ENCODE measurements at places on chromosomes 7 and 10. TPM values are rescaled to one million over a fixed set of nuclear protein-coding genes. Genes with fewer than 3 reads are reported as not detected.

DNA sequence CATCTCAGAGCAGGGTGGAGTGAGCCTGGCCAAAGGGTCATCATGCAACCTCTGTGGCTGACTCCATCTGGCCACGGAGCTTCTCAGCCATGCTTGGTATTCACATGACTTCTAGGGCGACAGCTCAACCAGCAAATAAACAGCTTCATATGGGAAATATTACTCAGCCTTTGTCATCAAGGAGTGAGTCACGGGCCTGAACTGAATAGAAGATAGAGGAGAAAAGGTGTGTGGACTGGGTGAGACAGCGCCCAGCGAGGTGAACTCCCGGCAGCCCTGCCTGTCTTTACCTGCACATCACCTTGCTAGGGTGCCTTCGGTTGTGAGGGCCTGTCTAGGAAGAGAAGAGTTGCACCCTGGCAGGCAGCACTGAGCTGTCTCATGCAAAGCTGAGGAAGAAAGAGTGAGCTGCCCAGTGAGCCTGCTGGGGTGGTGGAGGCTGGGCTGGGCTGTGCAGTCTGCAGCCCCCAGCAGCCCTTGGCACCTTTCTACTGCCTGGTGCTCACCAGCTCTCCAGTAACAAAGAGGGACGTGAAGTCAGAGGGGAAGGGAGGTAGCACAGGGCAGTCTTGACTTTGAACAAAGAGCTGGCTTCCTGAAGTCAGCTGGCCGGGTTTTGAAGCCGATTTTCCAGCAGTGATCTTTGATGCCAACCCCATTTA is 114.2 kb downstream of the EGFR start:
- H3K36me3 ChIP-seq: no peaks in the 10 kb centered on the region
- peaks cover 15% of the 10 kb centered on the region for H3K4me1 ChIP-seq
- peak overlapping the region; percentile 56 for H3K27ac ChIP-seq
- peak; percentile 70 for ATAC-seq
- no peaks in the 10 kb centered on the region for H3K27me3 ChIP-seq

GRCh38 chr10:79984851-79985250 is 35.9 kb upstream of the SFTPD start:
- peaks cover 33% of the 10 kb centered on the region for H3K27me3 ChIP-seq
- ATAC-seq: no peak
- H3K4me1 ChIP-seq: peaks cover 24% of the 10 kb centered on the region
- no peak overlapping the region for H3K4me3 ChIP-seq
- H3K36me3 ChIP-seq: no peaks in the 10 kb centered on the region
- no peak overlapping the region for H3K27ac ChIP-seq

The TRIM50 gene
- 0.27 TPM for total RNA-seq

GRCh38 chr10:45374350-45375052 is 485 bp downstream of the ALOX5 start:
- H3K27ac ChIP-seq: peak overlapping the region; percentile 38
- no peak for ATAC-seq
- peak overlapping the region; percentile 13 for H3K4me3 ChIP-seq
- peaks cover 63% of the 10 kb centered on the region for H3K27me3 ChIP-seq

GRCh38 chr7:13604178-13604577 is 385.3 kb downstream of the ETV1 start:
- H3K36me3 ChIP-seq: no peaks in the 10 kb centered on the region
- no peak for ATAC-seq
- H3K4me1 ChIP-seq: no peaks in the 10 kb centered on the region
- no peaks in the 10 kb centered on the region for H3K27me3 ChIP-seq
- H3K27ac ChIP-seq: no peak overlapping the region

- no peaks in the 10 kb centered on the region for H3K4me1 ChIP-seq
- H3K27me3 ChIP-seq: no peaks in the 10 kb centered on the region
- no peak overlapping the region for H3K4me3 ChIP-seq
- H3K27ac ChIP-seq: no peak overlapping the region
Observed at GRCh38 chr10:92785118-92785517, 63.2 kb upstream of the EXOC6 start.

- H3K27ac ChIP-seq: no peak overlapping the region
- no peaks in the 10 kb centered on the region for H3K4me1 ChIP-seq
- H3K36me3 ChIP-seq: peaks cover 25% of the 10 kb centered on the region
- H3K4me3 ChIP-seq: no peak overlapping the region
- H3K27me3 ChIP-seq: peaks cover 7% of the 10 kb centered on the region
- peak; percentile 72 for ATAC-seq
Observed at GRCh38 chr7:151051108-151051507, 2.8 kb downstream of the ASIC3 start.

The PON2 gene
- 53.9 TPM for total RNA-seq

GRCh38 chr10:124086787-124087671 is 6.4 kb downstream of the CHST15 start:
- no peak for ATAC-seq
- peaks cover 93% of the 10 kb centered on the region for H3K4me1 ChIP-seq
- H3K27ac ChIP-seq: peak overlapping the region; percentile 97
- no peaks in the 10 kb centered on the region for H3K27me3 ChIP-seq
- H3K4me3 ChIP-seq: no peak overlapping the region

DNA sequence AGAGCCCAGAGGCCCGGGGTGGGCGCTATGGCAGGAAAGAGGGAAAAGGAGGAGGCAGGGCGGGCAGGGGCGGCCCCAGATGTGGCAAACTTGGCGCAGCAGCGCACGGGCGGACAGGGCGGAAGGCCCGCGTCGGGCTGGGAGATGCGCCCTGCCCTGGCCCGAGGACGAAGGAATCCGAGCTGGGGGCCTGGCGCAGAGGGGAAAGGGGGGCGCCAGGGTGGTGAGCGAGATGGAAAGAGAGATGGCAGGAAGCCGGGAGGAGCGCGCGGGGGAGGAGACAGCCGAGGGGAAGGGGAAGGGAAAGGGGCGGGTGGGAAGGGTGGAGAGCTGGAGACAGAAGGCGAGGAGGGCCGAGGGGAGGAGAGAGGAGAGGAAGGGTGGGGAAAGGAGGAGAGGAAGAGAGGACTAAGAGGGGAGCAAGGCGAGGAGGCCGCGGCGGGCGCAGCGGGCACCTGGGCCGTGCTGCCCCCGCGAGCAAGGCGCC is at the start of gene MARVELD1:
TSS of gene MARVELD1 (plus strand) at position 392 of the 487 bp plus-strand sequence. CDS start 147 bp downstream, outside the sequence.
- peak within 1 kb of the TSS; percentile 99 for H3K27ac ChIP-seq
- H3K27me3 ChIP-seq: no peaks in the 10 kb centered on the region
- H3K4me1 ChIP-seq: peaks cover 5% of the 10 kb centered on the region
- ATAC-seq: peak; percentile 55
- H3K4me3 ChIP-seq: peak within 1 kb of the TSS; percentile 56

GRCh38 chr7:110922906-110923305 is 168.0 kb upstream of the LRRN3 start:
- H3K27me3 ChIP-seq: no peaks in the 10 kb centered on the region
- no peaks in the 10 kb centered on the region for H3K36me3 ChIP-seq
- ATAC-seq: peak; percentile 58
- no peak overlapping the region for H3K4me3 ChIP-seq

The TAS2R41 gene
- not detected for total RNA-seq

- no peak for ATAC-seq
- no peaks in the 10 kb centered on the region for H3K4me1 ChIP-seq
- H3K36me3 ChIP-seq: no peaks in the 10 kb centered on the region
Observed at GRCh38 chr7:142669074-142669654, 80.1 kb upstream of the PRSS1 start.

DNA sequence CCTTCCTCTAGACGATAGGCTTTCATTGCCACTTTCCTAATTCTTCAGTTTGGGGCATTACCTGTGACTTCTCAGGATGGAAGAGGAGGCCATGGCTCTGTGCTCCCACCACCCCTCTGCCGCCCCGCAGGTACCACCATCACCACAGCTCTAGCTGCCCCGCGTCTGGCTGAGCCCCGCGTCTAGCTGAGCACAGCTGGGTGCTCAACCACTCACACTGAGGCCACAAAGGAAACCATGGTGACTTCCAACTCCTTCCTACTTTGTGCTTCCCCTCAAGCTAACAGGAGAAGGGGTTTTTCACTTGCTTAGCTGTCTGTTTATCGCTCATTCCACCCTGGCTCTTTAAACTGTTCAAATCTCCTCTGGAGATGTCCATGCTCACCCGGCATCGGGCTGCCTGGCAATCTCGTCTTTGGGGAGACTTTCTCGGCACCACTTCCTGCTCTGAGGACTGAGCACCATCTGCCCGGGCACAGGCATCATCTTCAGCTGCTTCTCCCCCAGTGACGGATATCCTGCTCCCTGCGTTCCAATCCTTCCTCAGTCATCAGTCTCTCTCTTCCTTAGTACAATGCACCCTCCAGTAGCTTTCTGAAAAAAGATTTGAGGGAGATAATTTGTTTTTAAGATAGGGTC is 59.4 kb downstream of the MAD1L1 start:
- no peak overlapping the region for H3K4me3 ChIP-seq
- H3K27ac ChIP-seq: peak overlapping the region; percentile 66
- no peaks in the 10 kb centered on the region for H3K27me3 ChIP-seq

The CCNY gene
- 44.8 TPM for total RNA-seq

The RAPGEF5 gene
- 24.2 TPM for total RNA-seq

DNA sequence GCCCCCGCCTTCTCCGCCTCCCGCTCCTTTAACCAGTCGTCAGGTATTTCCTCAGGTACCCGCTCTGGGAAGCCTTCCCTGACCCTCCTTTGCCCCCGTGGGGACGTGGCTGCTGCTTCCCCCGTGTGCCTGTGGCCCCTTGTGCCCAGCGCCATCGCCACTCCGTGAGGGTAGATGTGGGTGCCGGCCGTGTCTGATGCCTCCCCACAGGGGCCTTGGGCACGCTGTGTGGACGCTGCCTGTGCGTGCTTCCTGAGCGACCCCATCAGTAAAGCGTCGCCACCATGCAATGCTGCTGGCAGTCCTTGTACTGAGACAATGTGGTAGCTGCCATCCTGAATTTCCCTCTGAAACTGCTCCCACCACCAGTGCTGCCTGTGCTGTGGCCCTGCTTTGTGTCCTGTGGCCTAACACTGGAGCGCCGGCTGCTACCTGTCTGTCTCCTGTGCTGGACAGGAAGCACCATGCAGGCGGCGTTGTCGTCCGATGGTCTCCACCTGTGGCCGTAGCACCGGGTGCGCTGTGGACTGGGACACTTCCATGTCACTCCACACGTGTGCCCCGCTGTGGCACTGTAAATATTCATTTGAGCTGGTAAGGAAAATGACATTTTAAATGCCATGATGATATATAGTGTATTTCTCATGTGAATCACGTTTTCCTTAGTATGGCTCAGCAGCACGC is 213.8 kb downstream of the MGMT start:
- no peaks in the 10 kb centered on the region for H3K27me3 ChIP-seq
- H3K4me1 ChIP-seq: no peaks in the 10 kb centered on the region
- H3K36me3 ChIP-seq: no peaks in the 10 kb centered on the region
- no peak for ATAC-seq

DNA sequence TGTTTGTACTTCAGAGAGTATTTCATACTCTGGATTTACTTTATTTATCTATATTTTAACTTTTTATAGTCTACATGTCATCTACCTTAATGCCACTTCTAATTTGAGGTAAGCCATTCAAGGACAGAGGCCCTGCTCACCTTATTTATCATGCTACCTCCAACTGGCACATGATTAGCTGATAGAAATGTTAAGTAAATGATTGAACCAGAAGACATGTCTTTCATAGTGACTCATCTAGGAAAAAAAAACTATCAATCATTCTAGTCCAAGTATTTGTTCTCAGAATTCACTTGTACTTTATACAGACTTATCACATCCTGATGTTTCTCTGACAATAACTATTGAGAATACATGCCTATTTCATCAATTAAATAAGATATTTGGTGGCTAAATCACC is 856.3 kb downstream of the XPNPEP1 start:
- no peaks in the 10 kb centered on the region for H3K27me3 ChIP-seq
- no peak overlapping the region for H3K27ac ChIP-seq
- no peak for ATAC-seq

GRCh38 chr7:19899529-19899928 is 126.1 kb upstream of the TMEM196 start:
- H3K36me3 ChIP-seq: no peaks in the 10 kb centered on the region
- H3K27ac ChIP-seq: no peak overlapping the region
- no peak overlapping the region for H3K4me3 ChIP-seq
- no peak for ATAC-seq

GRCh38 chr10:69220507-69220906 is 375 bp downstream of the HKDC1 start:
- H3K4me1 ChIP-seq: no peaks in the 10 kb centered on the region
- peaks cover 27% of the 10 kb centered on the region for H3K27me3 ChIP-seq
- H3K4me3 ChIP-seq: no peak overlapping the region
- H3K36me3 ChIP-seq: no peaks in the 10 kb centered on the region

GRCh38 chr7:102005933-102006480 is 188.6 kb downstream of the CUX1 start:
- H3K36me3 ChIP-seq: no peaks in the 10 kb centered on the region
- H3K4me3 ChIP-seq: no peak overlapping the region
- ATAC-seq: no peak
- no peak overlapping the region for H3K27ac ChIP-seq
- H3K27me3 ChIP-seq: no peaks in the 10 kb centered on the region

The PLEKHS1 gene
- 0.12 TPM for total RNA-seq

The CUBN gene
- 2.1 TPM for total RNA-seq

The METTL27 gene
- 2.5 TPM for total RNA-seq

GRCh38 chr7:74615933-74616780 is 41.4 kb upstream of the GTF2I start:
- no peak overlapping the region for H3K27ac ChIP-seq
- H3K4me1 ChIP-seq: peaks cover 19% of the 10 kb centered on the region
- H3K27me3 ChIP-seq: no peaks in the 10 kb centered on the region
- H3K4me3 ChIP-seq: no peak overlapping the region
- no peak for ATAC-seq

The DNAH11 gene
- 7.1 TPM for total RNA-seq

DNA sequence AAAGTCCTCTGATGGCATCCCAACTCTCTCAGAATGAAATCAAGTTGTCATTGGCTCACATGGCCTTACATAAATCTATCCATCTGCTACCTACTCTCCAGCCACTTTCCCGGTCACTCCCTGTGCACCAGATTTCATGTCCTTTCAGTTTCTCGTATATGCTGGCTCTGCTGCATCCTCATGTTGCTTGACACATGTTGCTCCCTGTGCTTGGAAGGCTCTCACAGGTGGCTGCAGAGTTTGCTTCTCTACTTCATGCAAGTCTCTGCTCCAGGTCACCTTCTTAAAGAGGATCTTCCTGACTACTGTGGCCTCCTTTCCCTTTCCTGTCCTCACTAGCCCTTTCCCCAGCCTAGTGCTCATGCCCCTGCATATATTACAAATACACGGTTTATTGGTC is 48.3 kb downstream of the MRPL32 start:
- no peaks in the 10 kb centered on the region for H3K27me3 ChIP-seq
- H3K36me3 ChIP-seq: no peaks in the 10 kb centered on the region
- no peaks in the 10 kb centered on the region for H3K4me1 ChIP-seq
- no peak for ATAC-seq
- H3K27ac ChIP-seq: no peak overlapping the region

- H3K36me3 ChIP-seq: no peaks in the 10 kb centered on the region
- peaks cover 10% of the 10 kb centered on the region for H3K4me1 ChIP-seq
- no peak overlapping the region for H3K27ac ChIP-seq
- no peak overlapping the region for H3K4me3 ChIP-seq
Observed at GRCh38 chr7:50733552-50733951, 49.1 kb downstream of the GRB10 start.

DNA sequence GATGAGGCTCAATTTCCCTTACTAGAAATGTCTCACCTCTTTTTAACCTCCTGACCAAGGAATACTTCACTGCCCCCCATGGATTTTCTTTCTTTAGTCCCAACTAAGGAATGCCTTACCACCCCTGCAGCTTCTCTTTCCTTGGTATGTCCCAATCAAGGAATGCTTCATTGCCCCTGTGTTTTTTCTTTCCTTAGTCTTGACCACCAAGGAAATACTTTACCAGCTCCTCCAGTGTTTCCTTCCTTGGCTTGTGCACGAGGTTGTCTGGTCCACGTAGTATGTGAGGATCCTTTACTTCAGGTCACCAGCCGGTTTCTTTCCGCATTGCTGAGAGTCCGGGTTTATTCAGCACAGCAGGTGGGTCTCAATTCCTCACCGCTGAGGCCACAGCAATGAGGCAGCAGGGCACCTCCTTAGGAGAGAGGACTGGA is 59.3 kb downstream of the CYP2C9 start:
- no peak overlapping the region for H3K27ac ChIP-seq
- H3K4me3 ChIP-seq: no peak overlapping the region
- ATAC-seq: no peak

Measured in gastroesophageal sphincter (tissue), 4 donors.